Urothelium cell line (cell line): ENCODE measurements at places on chromosomes 5 and 9.
A peak's percentile ranks its signal among the peaks of the same experiment; 100 is the strongest.

- DNase-seq, result no peak
Observed at GRCh38 chr9:71504636-71505035, 263.7 kb downstream of the CEMIP2 start.

DNA sequence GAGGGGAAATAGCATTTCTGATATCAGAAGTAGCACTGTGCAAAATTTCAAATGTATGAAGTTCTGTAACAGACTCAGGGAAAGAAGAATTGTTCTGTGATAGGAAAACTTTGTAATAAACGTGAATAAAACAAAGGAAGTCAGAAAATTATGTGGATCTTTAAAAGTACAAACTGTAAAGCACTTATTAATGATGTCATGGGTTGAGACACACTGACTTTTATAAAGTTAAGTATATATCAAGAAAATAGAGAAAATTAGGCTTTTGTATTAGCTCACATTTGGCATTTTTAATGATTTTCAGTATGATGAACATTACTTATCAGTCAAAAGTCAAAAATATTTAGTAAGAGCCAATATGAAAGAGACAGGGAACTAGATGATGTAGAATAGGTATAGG, 1081.7 kb upstream of the EDIL3 start:
- no peak for DNase-seq

- peak; percentile 81 for DNase-seq
Observed at GRCh38 chr9:33466565-33467495, 6.9 kb downstream of the NOL6 start.

DNA sequence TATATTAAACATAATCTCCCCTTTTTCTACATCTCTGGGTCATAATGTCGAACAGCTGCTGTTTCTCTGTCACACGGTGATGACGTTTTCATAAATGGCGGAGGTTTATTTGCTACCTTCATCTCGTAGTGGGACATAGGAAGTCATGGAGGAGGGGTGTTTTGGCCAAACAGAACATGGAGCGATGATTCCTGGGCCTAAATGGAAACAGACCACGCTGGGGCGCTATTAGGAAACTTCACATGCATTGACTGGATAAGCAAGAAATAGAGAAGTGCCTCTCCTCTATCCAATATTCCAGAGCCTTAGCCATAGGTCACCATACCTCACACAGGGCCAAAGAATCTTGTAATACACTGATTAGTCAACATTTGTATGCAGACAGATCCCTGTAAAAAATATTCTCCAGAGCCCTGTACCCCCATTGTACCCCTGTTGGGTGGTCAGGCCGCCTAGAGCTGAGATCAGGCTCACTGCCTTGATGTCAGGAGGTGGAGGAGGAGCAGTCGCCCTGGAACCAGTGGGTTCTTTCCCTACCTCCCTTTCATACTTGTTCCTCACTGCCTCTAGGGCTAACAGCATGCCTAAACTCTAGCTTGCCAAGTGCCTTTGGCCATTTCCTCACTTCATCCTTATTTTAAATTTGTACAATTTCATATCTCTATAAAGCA, 77.8 kb upstream of the SPIN1 start:
- no peak for DNase-seq

- DNase-seq, result no peak
Observed at GRCh38 chr5:98031926-98032325, 741.5 kb upstream of the RGMB start.

- no peak for DNase-seq
Observed at GRCh38 chr5:134082264-134082992, 32.1 kb upstream of the TCF7 start.

- no peak for DNase-seq
Observed at GRCh38 chr5:95669540-95669939, 13.3 kb downstream of the SPATA9 start.

- DNase-seq, result no peak
Observed at GRCh38 chr5:889075-889710, 3.4 kb downstream of the BRD9 start.
